Kidney (tissue), 22 donors: ENCODE measurements at places on chromosomes 12 and 14. TPM values are rescaled to one million over a fixed set of nuclear protein-coding genes. Genes with fewer than 3 reads are reported as not detected.
A peak's percentile ranks its signal among the peaks of the same experiment; 100 is the strongest.

Gene HOXC6
- 22.0 TPM for total RNA-seq

DNA sequence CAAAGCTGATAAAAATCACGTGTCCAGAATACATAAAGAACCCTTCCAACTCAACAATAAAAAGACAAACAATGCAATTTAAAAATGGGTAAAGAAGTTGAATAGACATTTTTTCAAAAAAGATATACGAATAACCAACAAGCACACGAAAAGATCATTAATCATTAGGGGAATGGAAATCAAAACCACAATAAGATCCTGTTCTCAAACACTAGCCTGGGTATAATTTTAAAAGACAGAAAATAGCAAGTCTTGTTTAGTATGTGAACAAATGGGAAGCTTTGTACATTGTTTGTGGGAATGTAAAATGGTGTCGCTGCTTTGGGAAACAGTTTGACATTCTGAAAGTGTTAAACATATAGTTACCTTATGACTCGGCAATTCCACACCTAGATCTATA is 86.3 kb upstream of the LMNTD1 start:
- no peak for DNase-seq
- no peaks in the 10 kb centered on the region for H3K27me3 ChIP-seq
- H3K36me3 ChIP-seq, result no peaks in the 10 kb centered on the region
- H3K27ac ChIP-seq, result no peak overlapping the region
- no peaks in the 10 kb centered on the region for H3K4me1 ChIP-seq
- H3K4me3 ChIP-seq, result no peak overlapping the region

GRCh38 chr12:91271185-91271584 is 88.6 kb upstream of the DCN start:
- no peaks in the 10 kb centered on the region for H3K36me3 ChIP-seq
- H3K27ac ChIP-seq, result no peak overlapping the region

DNA sequence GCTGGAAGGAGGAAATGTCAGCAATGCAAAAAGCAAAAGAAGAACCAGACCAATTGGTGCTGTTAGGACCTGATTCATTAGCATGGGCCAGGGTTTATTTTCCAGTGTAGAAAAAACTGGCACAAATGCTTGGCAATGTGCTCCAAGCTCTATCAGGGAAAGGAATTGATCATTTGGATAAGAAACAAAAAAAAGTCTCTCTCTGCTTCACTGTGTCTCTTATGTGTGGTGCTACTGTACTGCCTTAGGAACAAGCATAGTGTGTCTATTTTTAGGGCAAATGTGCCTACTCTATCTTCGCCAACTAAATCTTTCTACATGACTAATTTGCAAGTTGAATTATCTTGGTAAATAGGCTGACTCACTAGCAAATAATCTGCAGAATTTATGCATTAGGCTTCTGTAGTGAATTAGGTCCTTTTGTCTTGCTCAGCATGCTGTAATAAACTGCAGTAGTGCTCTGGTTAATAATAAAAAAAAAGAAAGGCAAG is 236.7 kb downstream of the MDGA2 start:
- no peak overlapping the region for H3K4me3 ChIP-seq
- no peaks in the 10 kb centered on the region for H3K27me3 ChIP-seq
- peak; percentile 21 for DNase-seq
- no peak overlapping the region for H3K27ac ChIP-seq
- no peaks in the 10 kb centered on the region for H3K4me1 ChIP-seq

- H3K36me3 ChIP-seq, result no peaks in the 10 kb centered on the region
- H3K4me1 ChIP-seq, result no peaks in the 10 kb centered on the region
- DNase-seq, result no peak
- no peaks in the 10 kb centered on the region for H3K27me3 ChIP-seq
- no peak overlapping the region for H3K4me3 ChIP-seq
Observed at GRCh38 chr14:66099931-66100330, 386.2 kb upstream of the CCDC196 start.

DNA sequence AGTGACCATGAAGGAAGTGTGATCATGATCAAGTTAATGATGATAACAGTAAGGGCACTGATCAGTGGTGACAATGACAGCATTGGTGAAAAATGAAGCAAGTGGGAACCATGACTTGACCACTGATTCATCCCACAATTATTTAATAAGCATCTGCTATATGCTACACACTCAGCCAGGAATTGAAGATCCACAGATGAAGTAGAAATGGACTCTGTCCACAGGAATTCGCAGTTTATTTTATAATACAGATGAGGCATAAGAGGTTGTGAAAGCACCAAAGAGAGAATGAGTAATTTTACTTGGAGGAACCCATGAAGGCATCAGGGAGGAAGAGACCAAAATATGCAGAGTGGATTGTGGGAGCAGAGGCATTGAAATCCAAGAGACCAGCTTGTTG is 33.8 kb upstream of the SMUG1 start:
- no peaks in the 10 kb centered on the region for H3K36me3 ChIP-seq
- H3K27me3 ChIP-seq, result no peaks in the 10 kb centered on the region
- no peak for DNase-seq
- peaks cover 2% of the 10 kb centered on the region for H3K4me1 ChIP-seq
- no peak overlapping the region for H3K27ac ChIP-seq

DNA sequence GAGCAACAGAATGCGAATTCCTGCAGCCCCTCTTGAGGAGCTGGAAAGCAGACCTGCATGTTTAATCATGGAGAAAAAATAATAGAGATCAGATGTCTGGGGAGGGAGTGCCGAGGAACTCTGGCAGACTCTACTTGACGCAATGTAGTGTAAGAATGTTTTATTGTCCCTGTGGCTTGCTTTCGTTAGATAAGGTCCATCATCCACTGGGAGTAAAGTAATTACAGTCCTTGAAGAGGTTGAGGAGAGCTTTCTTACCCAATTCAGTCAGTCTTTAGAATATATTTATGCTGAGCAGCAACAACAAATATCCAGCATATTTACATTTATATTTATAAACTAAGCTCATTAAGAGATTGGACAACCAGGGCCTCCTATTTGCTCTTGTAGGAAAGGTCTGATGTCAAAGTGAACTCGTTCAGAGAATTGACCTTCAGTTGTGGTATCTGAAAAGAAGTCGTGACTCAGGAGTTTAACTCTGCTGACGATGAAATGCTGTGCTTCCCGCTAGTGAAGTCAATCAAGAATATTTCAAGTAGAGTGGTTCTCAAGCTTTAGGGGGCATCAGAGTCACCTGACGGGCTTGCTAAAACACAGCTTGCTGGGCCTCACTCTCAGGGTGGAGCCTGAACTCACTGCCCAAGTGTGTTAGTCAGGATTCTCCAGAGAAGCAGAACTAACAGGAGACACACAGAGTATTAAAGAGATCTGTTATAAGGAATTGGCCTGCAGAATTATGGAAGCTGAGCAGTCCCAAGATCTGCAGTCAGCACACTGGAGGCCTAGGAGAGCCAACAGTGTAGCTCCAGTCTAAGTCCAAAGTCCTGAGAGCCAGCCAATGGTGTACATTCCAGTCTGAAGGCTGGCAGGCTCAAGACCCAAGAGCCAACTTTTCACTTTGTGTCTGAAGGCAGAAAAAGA is 139.3 kb upstream of the LMNTD1 start:
- peak; percentile 87 for DNase-seq
- peak overlapping the region; percentile 16 for H3K27ac ChIP-seq
- no peaks in the 10 kb centered on the region for H3K4me1 ChIP-seq

Gene A2ML1
- total RNA-seq, result not detected

Gene FAIM2
- 5.5 TPM for total RNA-seq

- no peak overlapping the region for H3K27ac ChIP-seq
- H3K27me3 ChIP-seq, result no peaks in the 10 kb centered on the region
- H3K36me3 ChIP-seq, result no peaks in the 10 kb centered on the region
- no peak for DNase-seq
Observed at GRCh38 chr14:89264196-89264800, 152.7 kb downstream of the FOXN3 start.
